Frontal cortex (tissue), 4 donors: ENCODE measurements at places on chromosomes 11 and 22.
A peak's percentile ranks its signal among the peaks of the same experiment; 100 is the strongest.

DNA sequence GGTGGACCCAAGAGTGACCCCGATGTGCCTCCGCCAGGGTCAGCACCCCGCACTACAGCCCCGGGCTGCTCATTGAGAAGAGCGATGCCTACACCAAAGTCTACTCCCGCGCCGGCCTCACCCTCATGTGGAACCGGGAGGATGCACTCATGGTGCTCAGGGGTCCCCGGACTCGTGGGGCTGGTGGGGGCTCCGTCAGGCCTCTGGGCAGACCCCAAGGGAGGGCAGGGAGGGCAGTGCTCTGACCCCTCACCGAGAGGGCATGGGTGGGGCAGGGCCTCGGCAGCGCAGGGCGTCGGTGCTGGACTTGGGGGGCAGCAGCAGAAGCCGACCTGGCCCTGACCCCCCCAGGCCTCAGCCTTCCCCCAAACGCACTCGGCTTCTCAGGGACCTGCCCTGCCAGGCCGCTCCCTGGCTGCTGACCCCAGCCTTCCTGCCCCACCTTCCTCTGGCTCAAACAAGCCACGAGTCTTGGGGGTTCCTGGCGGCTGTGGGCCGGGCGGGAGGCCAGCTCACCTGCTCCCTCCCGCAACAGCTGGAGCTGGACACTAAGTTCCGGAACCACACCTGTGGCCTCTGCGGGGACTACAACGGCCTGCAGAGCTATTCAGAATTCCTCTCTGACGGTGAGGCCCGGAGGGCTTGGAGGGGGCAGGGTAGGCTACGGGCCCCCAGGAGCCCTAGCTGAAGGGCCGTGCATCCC, 2.9 kb downstream of the MUC2 start:
- no peak for DNase-seq

GRCh38 chr11:2318707-2319106, 16.9 kb downstream of the TSPAN32 start:
- DNase-seq = no peak

DNA sequence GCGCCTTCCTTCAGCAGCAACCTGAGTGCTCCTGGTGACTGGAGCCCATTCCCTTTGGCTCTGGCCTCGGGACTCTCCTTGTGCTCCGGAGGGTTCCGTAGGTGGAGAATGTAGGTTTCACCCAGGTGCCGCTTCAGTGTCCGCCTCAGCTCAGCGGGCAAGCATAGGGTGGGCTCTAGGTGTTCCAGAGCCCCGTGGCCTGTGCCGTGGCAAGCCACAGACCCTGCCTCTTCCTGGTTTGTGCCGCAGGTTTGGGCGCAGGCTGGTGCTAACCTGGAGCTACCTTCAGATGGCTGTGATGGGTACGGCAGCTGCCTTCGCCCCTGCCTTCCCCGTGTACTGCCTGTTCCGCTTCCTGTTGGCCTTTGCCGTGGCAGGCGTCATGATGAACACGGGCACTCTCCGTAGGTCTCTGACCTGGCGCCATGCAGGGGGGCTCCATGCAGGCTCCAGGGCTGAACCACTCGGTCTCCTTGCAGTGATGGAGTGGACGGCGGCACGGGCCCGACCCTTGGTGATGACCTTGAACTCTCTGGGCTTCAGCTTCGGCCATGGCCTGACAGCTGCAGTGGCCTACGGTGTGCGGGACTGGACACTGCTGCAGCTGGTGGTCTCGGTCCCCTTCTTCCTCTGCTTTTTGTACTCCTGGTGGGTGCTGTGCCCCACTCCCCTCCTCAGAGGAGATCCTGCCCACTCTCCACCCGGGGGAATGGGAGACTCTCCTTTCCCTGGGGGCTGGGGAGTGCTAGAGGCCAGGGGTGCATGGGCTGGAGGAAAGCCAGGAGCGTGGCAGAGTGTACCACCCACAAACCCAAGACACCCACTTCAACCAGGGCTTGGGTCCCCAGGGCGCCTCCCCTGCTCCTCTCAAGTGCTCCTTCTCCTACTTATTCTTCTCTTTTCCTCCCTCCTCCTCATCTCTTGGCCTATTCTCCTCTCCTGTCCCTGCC, 2.4 kb downstream of the SLC22A12 start:
- no peak for DNase-seq

GRCh38 chr11:134355656-134356055, 23.9 kb downstream of the GLB1L2 start:
- DNase-seq = no peak

DNA sequence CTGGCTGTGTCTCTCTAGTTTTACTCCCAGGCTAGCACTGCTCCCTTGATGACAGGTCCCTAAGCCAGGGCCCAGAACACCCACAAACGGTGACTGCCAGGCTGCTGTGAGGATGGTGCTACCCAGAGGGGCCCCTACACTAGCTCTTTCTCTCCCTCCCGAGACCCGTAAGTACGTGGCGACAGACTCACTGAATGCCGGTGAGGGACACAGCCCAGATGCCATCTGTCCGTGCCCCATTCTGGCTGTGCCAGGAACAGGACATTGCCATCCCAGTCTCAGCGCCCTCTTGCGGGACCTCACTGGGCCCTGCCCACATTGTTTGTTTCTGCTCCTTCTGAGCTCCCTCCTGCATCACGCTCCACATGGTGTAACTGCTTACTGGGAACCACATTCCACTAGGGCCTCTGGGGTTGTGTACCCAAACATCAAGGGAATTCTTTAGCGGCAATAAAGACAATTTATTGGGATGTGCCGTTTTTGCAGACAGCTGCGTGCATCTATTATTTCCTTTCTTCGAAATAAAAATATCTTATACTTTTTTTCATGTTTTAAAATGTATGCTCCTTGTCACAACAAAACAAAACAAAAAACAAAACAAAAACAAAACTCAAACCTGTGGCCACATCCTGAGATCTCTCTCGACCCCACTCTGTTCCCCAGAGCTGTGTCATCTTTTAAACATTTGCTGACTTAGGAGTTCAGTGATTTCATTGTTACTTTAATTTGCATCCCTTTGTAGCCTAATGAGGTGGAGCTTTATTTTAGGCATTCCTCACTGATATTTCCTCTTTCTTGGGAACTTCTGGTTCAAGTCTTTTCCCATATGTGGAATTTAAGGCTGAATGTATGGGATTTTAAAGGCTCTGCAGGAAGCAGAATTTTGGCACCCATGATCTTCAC, 4.4 kb upstream of the TPCN2 start:
- peak; percentile 37 for DNase-seq

- no peak for DNase-seq
Measured at GRCh38 chr11:130160498-130161155, 1.0 kb downstream of the ST14 start.

- DNase-seq = peak; percentile 52
Measured at GRCh38 chr11:118633979-118634378, 26.6 kb downstream of the PHLDB1 start.

DNA sequence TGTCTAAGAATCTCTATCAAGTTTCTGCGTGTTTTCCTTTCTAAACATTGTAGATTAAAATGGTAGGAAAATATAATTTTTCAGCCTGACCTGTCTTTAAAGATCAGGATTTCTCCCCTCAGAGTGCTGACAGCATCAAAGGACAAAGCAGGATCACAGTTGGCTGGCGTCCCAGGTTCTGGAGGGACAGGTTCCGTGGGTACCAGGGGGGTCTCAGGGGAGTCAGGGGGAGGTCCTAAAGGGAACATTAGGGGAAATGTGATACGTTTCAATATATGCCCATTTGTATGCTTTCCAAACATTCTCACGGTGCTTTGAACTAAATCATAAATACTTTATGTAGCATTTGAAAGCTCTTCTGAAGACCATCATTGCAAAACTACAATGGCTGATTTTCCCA, 3.4 kb downstream of the MMP3 start:
- DNase-seq = no peak

- no peak for DNase-seq
Measured at GRCh38 chr11:76759092-76759491, 24.1 kb upstream of the TSKU start.

- DNase-seq = no peak
Measured at GRCh38 chr11:12975195-12975594, 33.9 kb upstream of the RASSF10 start.

DNA sequence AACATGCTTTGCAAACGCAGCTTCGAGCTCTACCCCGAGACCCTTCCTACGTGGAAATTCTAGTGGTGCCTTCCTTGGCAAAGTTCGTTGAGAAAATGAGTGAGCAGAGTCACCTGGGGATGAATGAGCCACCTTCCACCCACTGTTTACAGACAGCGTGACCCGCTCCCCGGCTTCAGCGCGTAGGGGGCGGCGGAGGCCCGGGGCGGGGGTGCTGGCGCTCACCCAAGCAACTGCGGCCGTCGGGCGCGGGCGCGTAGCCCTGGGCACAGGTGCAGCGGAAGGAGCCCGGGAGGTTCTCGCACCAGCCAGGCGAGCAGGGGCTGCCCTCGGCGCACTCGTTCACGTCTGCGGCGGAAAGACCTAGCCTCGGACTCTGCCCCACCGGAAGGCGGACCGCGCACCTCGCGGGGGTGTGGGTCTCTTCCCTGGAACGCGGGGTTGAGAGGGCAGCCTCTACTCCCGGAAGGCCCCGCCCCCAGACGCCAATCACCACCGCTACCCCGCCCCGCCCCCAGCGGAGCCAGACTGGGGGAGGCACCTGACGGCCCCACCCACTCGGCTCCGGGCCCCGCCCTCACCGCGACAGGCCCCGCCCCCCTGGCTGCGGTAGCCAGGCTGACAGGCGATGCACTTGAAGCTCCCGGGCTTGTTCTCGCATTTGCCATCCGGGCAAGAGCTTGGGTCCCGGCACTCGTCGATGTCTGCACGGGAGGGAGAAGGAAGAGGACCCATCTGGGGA, 11.8 kb downstream of the LTBP3 start:
- DNase-seq = peak; percentile 82

DNA sequence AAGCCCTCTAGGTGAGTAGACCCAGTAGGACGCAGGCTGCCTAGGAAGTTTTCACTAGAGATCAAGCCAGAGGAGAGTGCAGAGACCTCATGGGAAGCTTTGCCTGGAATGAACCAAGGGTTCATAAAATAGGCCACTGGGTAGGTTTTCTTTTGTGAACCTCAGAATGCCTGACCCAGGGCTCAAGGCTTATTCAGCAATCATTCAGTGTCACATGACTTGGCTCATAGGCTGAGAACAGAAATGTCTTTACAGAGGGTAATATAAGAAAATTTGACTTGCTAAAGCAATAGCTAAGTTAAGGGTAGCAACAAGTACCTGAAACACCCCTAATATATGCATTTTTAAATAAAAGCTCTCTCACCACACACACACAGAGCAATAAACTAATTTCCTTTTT, 132.6 kb downstream of the RAB38 start:
- DNase-seq = no peak
